K562 (cell line): ENCODE measurements at places on chromosomes 16 and 17.
A peak's percentile ranks its signal among the peaks of the same experiment; 100 is the strongest.

GRCh38 chr16:61890386-61890785 lies 145.9 kb downstream of the CDH8 start:
- no peak overlapping the region for H3K27ac ChIP-seq
- no peak overlapping the region for H3K4me3 ChIP-seq
- H3K4me1 ChIP-seq, result no peaks in the 10 kb centered on the region

DNA sequence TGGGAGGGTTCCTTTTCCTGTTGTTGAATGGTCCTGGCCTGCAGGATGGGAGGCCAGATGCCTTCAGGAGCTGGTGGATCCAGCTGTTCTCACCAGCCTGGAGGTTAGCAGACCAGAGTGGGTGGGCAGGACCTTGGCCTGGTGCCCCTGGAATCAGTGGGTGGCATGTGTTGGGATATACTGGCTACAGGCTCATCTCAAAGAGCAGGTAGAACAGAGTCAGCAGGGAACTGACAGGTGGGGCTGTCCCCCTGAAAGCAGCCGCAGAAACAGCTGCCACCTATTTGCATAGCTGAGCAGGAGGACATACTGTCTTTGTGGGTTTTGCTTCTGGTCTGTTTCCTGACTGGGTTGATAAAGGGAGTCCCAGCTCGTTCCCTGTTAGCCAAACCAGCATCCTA lies 144.1 kb downstream of the RAB11FIP4 start:
- H3K36me3 ChIP-seq, result 0 out of 3 replicates have a peak, but pooled peaks cover 2% of the 10 kb centered on the region
- no peaks in the 10 kb centered on the region for H3K4me1 ChIP-seq
- H3K27me3 ChIP-seq, result no peaks in the 10 kb centered on the region
- no peak overlapping the region for H3K4me3 ChIP-seq

DNA sequence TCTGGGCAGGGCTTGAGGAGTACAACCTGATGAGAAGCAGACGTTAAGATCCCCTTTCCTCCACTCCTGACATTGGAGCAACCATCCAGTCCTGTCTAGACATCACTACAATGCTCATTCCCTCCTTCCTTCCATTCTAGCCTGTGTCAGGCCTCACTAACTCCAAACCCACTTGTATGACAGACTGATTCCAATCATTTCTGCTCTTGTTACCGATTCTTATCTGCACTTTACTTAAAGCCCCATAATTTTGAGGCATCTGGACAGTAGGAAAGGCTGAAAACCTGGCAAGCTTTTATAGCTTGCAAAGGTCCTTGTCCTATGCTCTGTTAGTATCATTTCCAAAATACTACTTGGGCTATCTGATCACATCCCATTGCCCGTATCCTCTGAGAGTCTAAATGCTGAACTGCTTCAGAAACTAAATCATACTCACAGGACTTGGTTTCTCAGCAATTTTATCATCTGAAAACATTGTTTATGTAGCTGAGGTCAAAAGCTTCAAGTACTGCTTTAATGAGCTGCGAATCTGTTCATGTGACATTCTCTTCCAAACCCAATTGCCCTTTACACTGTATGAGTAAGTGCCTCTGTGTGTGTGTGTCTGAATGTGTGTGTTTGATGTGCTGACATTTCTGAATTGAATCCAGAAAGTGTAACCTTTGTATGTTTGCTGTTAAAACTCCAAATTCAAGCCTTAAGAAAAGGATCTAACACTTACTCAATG lies 57.2 kb upstream of the CACNG3 start:
- H3K36me3 ChIP-seq, result peaks cover 91% of the 10 kb centered on the region
- H3K27ac ChIP-seq, result no peak overlapping the region
- H3K27me3 ChIP-seq, result no peaks in the 10 kb centered on the region
- no peak for DNase-seq
- peaks cover 3% of the 10 kb centered on the region; the same call in 1 of the 3 replicates for H3K4me1 ChIP-seq

GRCh38 chr16:31853291-31853690 lies 20.3 kb upstream of the ZNF267 start:
- no peaks in the 10 kb centered on the region for H3K4me1 ChIP-seq
- DNase-seq, result no peak
- H3K27ac ChIP-seq, result no peak overlapping the region
- H3K27me3 ChIP-seq, result no peaks in the 10 kb centered on the region

GRCh38 chr17:34788696-34789095 lies 172.6 kb downstream of the CCT6B start:
- H3K27ac ChIP-seq, result no peak overlapping the region
- no peak overlapping the region for H3K4me3 ChIP-seq
- H3K36me3 ChIP-seq, result no peaks in the 10 kb centered on the region
- H3K4me1 ChIP-seq, result no peaks in the 10 kb centered on the region
- H3K27me3 ChIP-seq, result peaks cover 8% of the 10 kb centered on the region; the same call in 1 of the 2 replicates
- DNase-seq, result no peak

GRCh38 chr17:66415366-66416206 lies 113.2 kb downstream of the PRKCA start:
- peaks cover 6% of the 10 kb centered on the region; the same call in 1 of the 2 replicates for H3K4me1 ChIP-seq
- H3K27ac ChIP-seq, result no peak overlapping the region
- no peaks in the 10 kb centered on the region for H3K36me3 ChIP-seq
- DNase-seq, result no peak
- no peaks in the 10 kb centered on the region for H3K27me3 ChIP-seq
- no peak overlapping the region for H3K4me3 ChIP-seq

GRCh38 chr16:57994778-57995177 lies 5.7 kb downstream of the ZNF319 start:
- H3K4me1 ChIP-seq, result peaks cover 21% of the 10 kb centered on the region
- H3K27me3 ChIP-seq, result no peaks in the 10 kb centered on the region
- DNase-seq, result peak; percentile 71

DNA sequence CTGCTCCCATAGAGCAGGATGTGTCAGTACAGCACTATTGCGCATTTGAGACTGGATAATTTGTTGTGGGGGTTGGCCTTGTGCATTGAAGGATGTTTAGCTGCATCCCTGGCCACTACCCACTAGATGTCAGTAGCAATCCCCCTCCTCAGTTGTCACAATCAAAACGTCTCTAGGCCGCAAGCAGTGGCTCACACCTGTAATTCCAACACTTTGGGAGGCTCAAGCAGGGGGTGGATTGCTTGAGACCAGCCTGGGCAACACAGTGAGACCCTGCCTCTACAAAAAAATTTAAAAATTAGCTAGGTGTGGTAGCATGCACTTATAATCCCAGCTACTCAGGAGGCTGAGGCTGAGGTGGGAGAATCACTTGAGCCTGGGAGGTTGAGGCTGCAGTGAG lies 48.4 kb downstream of the CENPV start:
- H3K27me3 ChIP-seq, result no peaks in the 10 kb centered on the region
- no peak overlapping the region for H3K4me3 ChIP-seq
- H3K4me1 ChIP-seq, result no peaks in the 10 kb centered on the region
- H3K27ac ChIP-seq, result no peak overlapping the region

GRCh38 chr17:76014100-76014924 lies 12.8 kb downstream of the EVPL start:
- no peak overlapping the region for H3K4me3 ChIP-seq
- peaks cover 32% of the 10 kb centered on the region; the same call in 2 of the 3 replicates for H3K27me3 ChIP-seq
- peaks cover 49% of the 10 kb centered on the region for H3K4me1 ChIP-seq
- H3K36me3 ChIP-seq, result no peaks in the 10 kb centered on the region
- peak; percentile 84 for DNase-seq

GRCh38 chr16:69311533-69312387 lies 610 bp downstream of the VPS4A start:
- peak; percentile 54 for DNase-seq
- peaks cover 13% of the 10 kb centered on the region for H3K4me1 ChIP-seq
- H3K27me3 ChIP-seq, result no peaks in the 10 kb centered on the region
- H3K4me3 ChIP-seq, result peak overlapping the region; percentile 98
- peaks cover 37% of the 10 kb centered on the region; the same call in 2 of the 3 replicates for H3K36me3 ChIP-seq
- H3K27ac ChIP-seq, result peak overlapping the region; percentile 81

GRCh38 chr17:47841488-47842291 lies 617 bp upstream of the SCRN2 start:
- peak overlapping the region; percentile 9; the same call in 2 of the 3 replicates for H3K27ac ChIP-seq
- no peak for DNase-seq
- peak overlapping the region; percentile 91 for H3K4me3 ChIP-seq
- H3K4me1 ChIP-seq, result peaks cover 47% of the 10 kb centered on the region
- H3K36me3 ChIP-seq, result peaks cover 16% of the 10 kb centered on the region; the same call in 2 of the 3 replicates
- no peaks in the 10 kb centered on the region for H3K27me3 ChIP-seq

DNA sequence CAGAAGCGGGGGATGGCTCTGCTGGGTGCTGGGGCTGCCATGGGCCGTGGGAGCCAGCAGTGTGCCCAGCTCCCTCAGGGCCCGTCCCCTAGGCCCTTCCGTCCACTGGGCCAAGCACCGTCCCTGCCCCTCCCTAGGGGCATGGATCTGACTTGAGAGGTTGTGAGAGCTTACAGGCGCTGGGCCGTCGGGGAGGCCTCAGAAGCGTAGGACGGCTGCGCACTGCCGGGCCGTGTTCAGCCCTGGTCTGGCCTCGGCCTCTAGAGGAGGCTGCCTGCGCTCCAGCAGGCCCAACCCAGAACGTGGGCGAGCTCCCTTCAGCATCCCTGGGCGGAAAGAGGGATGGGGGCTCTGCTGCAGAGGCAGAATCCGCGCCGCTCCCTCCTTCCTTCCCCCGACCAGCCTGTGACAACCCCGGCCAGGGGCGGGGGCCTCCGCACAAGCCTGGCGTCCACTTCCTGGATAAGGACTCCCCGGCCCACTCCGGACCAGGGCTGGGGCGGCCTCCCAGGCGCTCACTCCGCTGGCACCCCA lies 685 bp upstream of the MPG start:
- H3K4me3 ChIP-seq, result peak overlapping the region; percentile 93
- H3K27me3 ChIP-seq, result no peaks in the 10 kb centered on the region
- DNase-seq, result no peak
- peak overlapping the region; percentile 89 for H3K27ac ChIP-seq
- H3K36me3 ChIP-seq, result peaks cover 21% of the 10 kb centered on the region; the same call in 2 of the 3 replicates

- no peak for DNase-seq
- H3K27ac ChIP-seq, result peak overlapping the region; percentile 93
- H3K27me3 ChIP-seq, result no peaks in the 10 kb centered on the region
- peaks cover 11% of the 10 kb centered on the region; the same call in 2 of the 3 replicates for H3K36me3 ChIP-seq
- H3K4me3 ChIP-seq, result peak overlapping the region; percentile 98
Observed at GRCh38 chr17:79008666-79009387, 737 bp downstream of the CANT1 start.

- no peak overlapping the region for H3K27ac ChIP-seq
- DNase-seq, result no peak
- H3K4me3 ChIP-seq, result no peak overlapping the region
- no peaks in the 10 kb centered on the region for H3K27me3 ChIP-seq
Observed at GRCh38 chr17:81687770-81688541, 4.1 kb downstream of the HGS start.

GRCh38 chr16:72894293-72895151 lies 153.4 kb downstream of the ZFHX3 start:
- H3K4me3 ChIP-seq, result no peak overlapping the region
- no peaks in the 10 kb centered on the region for H3K36me3 ChIP-seq
- peaks cover 5% of the 10 kb centered on the region; the same call in 1 of the 3 replicates for H3K27me3 ChIP-seq
- H3K27ac ChIP-seq, result no peak overlapping the region

- H3K27me3 ChIP-seq, result no peaks in the 10 kb centered on the region
- DNase-seq, result no peak
- peaks cover 30% of the 10 kb centered on the region; the same call in 2 of the 3 replicates for H3K36me3 ChIP-seq
- H3K27ac ChIP-seq, result peak overlapping the region; percentile 97
- H3K4me1 ChIP-seq, result peaks cover 44% of the 10 kb centered on the region
Observed at GRCh38 chr16:87951552-87952538, 611 bp downstream of the BANP start.

DNA sequence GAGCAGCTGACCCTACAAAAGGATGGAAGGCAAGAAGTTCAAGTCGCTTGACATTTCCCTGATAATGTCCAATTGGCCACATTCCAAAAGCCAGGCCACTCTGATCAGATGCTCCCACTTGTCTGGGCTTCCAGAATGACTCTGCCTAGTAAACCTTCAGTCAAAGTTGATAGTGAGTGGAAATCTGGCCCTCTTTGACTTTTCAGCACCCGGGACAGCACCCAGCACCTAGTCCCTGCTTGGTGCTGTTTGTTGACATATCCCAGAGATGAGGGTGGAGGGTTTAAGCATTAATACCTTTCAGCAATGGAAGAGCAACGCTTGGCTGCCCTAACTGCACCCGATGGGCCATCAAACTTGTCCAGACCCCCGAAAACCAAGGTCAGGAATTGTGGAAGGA lies 131.3 kb downstream of the AIPL1 start:
- no peaks in the 10 kb centered on the region for H3K36me3 ChIP-seq
- H3K27ac ChIP-seq, result no peak overlapping the region
- DNase-seq, result no peak
- no peaks in the 10 kb centered on the region for H3K27me3 ChIP-seq

- H3K36me3 ChIP-seq, result peaks cover 60% of the 10 kb centered on the region
- no peaks in the 10 kb centered on the region for H3K4me1 ChIP-seq
- DNase-seq, result no peak
Observed at GRCh38 chr16:67636713-67637112, 8.2 kb upstream of the CARMIL2 start.

DNA sequence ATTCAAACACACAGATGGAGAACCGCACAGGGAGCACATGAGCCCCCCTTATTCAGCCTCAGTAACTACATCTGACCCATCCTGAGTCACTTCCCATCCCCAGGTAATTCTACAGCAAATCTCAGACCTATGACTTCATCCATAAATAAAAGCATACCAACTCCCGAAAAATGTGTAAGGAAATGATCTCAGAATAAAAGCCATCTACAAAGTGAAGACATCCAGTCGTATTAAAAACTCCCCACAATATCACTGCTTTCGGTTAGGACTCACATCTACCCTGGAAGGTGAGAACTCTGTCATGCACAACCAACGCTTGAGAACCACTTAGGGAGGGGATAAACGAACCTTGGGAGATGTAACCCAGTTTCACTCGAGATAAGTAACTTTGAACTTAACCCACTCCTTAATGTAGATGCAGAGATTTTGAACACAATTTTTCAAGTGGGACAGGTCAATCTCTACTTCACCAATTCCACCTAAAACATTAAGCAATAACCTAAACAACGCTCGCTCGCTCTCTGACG lies 1.3 kb downstream of the USP36 start:
- peak; percentile 15 for DNase-seq
- peak overlapping the region; percentile 63 for H3K4me3 ChIP-seq
- no peaks in the 10 kb centered on the region for H3K27me3 ChIP-seq
- H3K27ac ChIP-seq, result peak overlapping the region; percentile 90

DNA sequence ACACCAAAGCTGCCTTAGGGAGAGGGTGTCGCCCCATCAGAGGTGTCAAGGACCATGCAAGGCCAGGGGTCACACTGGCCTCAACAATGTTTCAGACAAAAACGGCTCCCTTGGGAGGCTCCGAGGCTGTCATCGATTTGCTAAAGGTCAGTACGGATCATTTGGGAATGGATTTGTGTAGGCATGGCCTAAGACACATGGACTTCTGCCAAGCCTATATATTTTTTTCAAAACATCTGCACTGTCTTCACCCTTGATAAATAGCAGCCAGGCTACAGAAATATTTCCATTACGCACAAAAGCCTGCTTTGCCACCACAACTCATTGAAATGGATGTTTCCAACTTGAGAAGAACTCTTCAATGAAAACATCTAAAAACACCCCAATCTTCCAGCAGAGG lies 10.3 kb downstream of the CUEDC1 start:
- no peak for DNase-seq
- H3K4me3 ChIP-seq, result no peak overlapping the region
- no peaks in the 10 kb centered on the region for H3K36me3 ChIP-seq
- H3K27ac ChIP-seq, result no peak overlapping the region

- peaks cover 34% of the 10 kb centered on the region for H3K27me3 ChIP-seq
- no peak for DNase-seq
- no peak overlapping the region for H3K4me3 ChIP-seq
- H3K36me3 ChIP-seq, result no peaks in the 10 kb centered on the region
Observed at GRCh38 chr17:33057564-33057963, 65.9 kb downstream of the SPACA3 start.

GRCh38 chr16:84459941-84460405 lies 44.5 kb downstream of the MEAK7 start:
- H3K36me3 ChIP-seq, result no peaks in the 10 kb centered on the region
- H3K4me3 ChIP-seq, result no peak overlapping the region
- no peak overlapping the region for H3K27ac ChIP-seq
- H3K27me3 ChIP-seq, result peaks cover 49% of the 10 kb centered on the region
- no peak for DNase-seq
- no peaks in the 10 kb centered on the region for H3K4me1 ChIP-seq
